Bone marrow (tissue), 2 donors: ENCODE measurements at places on chromosomes 7 and 10.

DNA sequence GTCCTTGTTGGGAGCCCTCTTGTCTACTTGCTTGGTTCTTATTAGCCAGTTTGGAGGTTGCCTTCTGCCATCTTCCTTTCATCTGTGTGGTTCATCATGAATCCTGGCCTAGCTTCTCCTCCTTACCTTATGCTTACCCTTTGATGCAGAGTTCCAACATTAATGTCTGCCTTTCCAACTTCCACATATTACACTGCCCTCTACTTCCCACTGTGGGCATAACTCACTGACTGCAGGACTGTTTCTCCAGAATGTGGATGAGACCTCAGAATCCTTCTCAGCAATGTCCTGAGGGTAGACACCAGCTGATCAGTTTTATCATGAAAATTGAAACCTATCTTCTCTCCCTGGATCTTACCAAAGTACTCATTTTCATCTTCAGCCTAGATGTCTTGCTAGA lies 491.0 kb downstream of the LRMDA start:
- DNase-seq: no peak

DNA sequence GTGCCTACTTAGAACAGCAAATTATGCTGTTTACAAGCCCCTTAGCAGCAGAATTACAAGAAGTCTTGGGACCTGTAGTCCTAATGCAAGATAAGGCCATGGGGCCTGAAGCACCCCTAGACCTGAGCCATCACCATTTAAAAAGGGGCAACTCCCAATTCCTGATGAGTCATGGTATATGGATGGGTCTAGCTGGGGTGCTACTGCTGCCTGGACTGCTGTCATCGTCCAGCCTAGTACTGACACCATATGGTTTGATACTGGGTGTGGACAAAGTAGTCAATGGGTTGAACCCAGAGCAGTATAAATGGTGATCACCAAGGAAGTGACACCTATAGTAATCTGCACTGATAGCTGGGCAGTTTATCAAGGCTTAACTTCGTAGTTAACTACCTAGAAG lies 450.0 kb downstream of the IPMK start:
- no peak for DNase-seq

DNA sequence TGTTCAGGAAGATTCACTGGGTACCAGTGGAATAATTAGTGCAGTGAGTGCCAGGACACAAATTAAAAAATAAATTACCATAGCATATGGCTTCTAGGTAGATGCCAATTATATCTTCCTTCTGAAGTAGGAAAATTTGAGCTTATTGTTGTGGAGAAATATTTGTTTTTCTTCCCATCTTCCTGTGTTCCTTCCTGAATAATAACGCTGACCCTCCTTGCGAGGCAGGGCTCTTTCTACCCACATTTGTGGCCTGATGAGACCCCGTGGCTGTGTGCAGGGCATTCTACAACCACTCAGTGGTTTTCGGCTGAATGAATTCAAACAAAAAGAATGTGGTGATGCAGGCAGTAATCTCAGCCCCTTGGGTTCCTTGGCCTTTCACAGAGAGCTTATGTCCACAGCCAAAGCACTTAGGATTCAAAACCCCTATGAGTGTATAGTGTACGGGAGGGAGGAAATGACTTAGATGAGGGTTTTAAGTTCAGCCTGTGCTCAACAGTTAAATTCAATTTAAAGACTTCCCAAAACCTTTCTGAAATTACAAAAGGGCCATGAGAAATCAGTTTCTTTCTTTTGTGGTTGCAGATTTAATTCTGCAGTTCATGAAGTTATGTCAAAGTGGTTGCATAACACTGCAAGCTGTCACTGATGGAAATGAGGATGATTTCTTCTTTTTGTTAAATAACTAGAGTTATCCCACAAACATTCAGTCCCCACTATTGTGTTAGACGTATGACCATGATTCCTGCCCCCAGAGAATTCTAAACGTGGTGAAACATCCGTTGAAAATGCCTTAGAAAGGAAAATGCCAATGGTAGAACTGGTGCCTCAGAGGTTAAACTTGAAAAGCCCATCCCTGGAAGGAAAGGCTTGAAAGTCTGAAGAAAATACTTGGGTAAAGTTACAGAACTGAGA lies 255.3 kb downstream of the FZD1 start:
- no peak for DNase-seq

GRCh38 chr7:155356323-155357105 lies 58.8 kb downstream of the INSIG1 start:
- DNase-seq: no peak

DNA sequence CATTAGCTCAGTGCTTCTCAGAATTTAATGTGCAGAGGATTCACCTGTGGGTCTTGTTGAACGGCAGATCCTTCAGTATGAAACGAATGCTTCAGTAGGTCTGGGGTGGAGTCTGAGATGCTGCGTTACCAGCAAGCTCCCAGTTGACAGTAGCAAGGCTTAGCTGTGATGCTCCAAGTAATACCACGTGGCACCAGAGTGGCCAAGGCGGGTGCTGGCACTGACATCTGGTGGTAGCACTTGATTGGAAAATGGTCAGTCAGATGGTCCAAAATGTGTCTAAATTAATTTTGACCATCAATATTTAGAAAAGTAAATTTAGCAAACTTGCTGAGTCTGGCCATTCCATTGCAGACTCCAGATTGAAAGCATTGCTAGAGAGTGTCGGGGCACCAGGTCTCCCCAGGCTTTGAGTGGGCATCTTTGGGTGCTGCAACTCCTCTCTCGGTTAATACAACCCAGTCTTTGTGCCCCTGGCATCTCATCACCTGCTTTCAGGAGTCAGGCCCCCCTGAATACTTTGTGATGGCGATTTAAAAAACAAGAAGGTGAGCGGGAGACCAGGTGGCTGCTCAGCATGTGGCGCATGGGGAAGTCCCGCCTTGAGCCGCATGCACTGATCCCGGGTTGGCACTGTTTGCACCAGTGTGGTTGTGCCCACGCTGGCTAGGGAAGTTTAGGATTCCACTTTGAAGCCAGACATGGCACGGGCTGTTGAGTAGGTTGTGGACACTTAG lies 130.1 kb downstream of the NT5C2 start:
- DNase-seq: no peak

GRCh38 chr10:2980116-2980515 lies 87.2 kb upstream of the PFKP start:
- no peak for DNase-seq

- DNase-seq: no peak
Observed at GRCh38 chr7:42189535-42189934, 47.5 kb downstream of the GLI3 start.

- DNase-seq: no peak
Observed at GRCh38 chr7:149729983-149730801, 43.2 kb downstream of the ZNF467 start.

DNA sequence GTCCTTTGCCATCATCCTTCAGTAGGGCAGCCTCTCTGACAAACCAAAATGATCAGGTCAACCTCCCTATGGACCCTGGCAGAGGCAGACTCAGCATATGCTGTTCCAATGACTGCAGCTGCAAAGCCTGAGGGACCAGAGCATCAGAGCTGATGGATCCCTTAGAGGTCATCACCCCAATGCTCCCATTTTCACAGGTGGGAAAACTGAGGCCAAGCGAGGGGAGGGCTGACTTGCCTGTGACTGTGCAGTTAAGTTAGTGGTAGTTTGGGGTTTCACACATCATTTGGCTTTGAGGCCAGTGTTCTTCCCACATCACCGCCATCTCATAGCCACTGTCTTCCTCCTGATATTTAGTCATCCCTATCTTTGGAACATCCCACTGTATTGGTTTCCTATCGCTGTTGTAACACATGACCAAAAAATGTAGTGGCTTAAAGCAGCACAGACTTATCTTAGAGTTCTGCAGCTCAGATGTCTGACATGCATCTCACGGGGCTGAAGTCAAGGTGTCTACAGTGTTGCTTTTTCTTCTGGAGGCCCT lies 69.3 kb upstream of the PDZD8 start:
- no peak for DNase-seq

GRCh38 chr10:90988802-90989201 lies 67.9 kb upstream of the ANKRD1 start:
- no peak for DNase-seq

DNA sequence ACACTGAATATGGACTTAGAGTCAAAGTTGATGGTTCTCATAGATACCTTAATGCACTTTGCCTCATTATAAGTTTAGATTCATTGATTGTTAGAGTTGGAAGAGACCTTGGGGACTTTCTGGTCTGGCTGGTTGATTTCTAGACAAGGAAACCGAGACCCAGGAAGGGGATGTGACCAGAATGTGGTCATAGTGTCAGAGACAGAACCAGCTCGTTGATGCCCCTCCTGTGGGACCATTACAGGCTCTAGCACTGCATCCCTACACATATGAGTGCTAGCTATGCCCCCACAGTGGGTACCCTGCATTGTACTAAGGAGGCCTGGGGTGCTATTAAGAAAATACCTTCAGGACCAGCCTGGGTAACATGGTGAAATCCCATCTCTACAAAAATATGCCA lies 306.6 kb downstream of the CAMK1D start:
- DNase-seq: no peak

GRCh38 chr7:32221736-32222135 lies 151.5 kb upstream of the PDE1C start:
- DNase-seq: no peak

- DNase-seq: no peak
Observed at GRCh38 chr7:2860627-2861133, 16.6 kb upstream of the GNA12 start.

GRCh38 chr10:11057994-11058393 lies 40.3 kb downstream of the CELF2 start:
- no peak for DNase-seq

DNA sequence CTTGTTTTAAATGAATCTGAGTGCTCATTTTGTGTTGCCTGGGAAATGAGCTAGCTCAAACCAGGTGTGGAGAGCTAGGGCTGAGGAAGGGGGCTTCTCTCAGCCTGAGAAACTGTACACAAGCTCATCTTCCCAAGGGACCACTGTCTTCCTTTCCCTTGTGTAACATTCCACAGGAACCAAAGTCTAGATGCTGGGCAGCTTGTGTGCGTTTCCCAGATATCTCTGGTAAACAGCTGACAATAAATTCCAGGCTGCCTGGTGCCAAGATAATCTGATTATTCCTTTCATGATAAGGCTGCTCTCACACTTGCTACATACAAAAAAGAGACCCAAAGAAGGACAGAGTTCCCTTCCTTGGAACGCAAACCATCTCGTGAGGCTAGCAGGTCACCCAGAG lies 33.1 kb upstream of the MKLN1 start:
- DNase-seq: no peak

- no peak for DNase-seq
Observed at GRCh38 chr7:42254217-42254616, 17.2 kb upstream of the GLI3 start.

DNA sequence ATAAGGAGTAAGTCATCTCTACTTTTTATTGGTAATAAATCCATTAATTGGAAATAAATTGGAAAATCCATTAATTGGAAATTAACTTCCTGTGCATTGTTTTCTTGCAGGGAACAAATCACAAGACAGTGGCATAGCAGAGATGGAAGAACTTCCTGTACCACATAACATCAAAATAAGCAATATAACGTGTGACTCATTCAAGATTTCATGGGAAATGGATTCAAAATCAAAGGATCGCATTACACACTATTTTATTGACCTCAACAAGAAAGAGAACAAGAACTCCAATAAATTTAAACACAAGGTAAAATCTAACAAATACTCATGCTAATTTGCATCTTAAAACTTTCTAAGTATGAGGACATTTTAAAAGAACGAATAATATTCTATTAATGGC lies 57.8 kb downstream of the PHYHIPL start:
- no peak for DNase-seq

- no peak for DNase-seq
Observed at GRCh38 chr7:157516911-157517781, 180.3 kb downstream of the DNAJB6 start.

GRCh38 chr10:6068422-6068821 lies 6.3 kb upstream of the IL2RA start:
- DNase-seq: no peak

DNA sequence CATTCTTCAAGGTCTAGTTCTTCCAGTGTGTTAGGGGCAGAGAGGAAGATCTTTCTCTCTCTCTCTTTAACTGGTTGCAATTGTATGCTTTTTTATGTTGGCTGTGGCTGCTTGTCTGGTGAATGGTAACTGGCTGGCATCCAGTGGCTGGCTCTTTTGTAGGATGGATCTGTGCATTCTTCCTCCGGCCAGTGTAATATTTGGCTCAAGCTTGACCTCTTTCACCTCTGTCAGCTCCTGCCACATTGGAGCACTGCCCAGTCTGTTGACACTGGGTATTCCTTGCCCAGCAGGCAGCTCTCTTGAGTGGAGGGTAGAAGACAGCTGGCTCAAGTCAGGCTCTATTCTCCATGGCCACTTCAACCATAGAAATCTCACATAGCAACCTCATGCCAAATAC lies 528.3 kb downstream of the PHTF2 start:
- DNase-seq: no peak
